ENCODE measurements at places on chromosomes 16 and 17.
A peak's percentile ranks its signal among the peaks of the same experiment; 100 is the strongest.

GRCh38 chr16:12318661-12319427, 342.3 kb downstream of the SNX29 start:
- DNase-seq, result no peak

DNA sequence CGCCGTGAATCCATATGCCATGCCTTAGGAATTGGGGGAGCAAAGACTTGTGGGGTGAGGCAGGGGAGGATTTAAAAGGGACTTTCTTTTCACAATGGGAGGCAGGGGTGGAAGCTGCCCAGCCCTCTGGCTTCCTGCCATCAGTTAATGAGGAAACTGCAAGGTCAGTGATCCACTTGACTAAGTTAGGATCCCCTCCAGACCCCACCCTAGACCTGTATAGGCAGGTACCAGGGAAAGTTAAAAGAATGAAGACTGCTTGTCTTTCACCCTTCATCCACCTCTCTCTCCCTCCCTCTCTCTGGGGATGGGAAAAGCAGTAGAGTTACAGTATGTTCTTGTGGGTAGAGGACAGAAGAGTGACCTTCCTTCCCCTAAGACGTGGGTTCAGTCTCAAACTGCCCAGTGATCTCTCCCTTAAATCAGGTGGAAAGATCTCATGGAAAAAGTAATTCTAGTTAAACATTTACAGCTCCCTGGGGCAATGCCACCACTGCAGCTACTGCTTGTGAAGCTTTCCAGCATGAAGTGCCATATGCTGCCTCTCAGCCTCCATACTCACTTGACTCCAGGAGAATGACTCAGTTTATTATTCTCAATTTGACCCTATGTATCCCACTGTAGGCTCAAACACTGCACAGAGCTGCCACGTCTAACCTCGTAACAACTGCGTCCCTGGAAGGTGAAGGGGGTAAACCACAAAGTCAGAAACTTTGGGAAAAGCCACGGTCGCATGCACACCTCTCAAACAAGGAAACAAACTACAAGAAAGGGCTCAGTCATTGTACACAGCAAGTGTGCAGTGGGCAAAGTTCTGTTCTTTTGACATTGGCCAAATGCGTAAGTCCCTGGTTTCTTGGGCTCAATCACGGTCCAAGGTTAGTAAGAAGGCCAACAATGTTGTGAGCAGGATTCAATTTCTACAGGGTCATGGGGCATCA, 1.2 kb downstream of the COA3 start:
- DNase-seq, result no peak

DNA sequence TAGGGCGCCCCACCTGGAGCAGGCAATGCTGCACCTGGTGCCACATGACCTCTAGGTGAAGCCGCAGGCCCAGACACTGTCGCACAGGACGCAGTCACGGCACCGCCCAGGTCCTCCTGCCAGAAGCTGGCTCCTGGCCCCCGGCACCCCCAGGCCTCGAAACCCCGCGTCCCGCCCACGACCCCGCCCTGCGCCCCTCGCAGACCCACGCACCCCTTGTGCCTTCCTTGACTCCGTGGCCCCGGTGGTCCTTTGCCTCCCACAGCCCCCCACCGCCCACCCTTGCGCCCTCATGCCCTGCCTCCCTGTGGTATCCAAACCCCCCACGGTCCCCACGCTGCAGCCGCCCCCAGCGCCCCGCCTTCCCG, 6.3 kb upstream of the C1QTNF8 start:
- DNase-seq, result no peak

- DNase-seq, result peak; percentile 41
Measured at GRCh38 chr16:51818342-51818944, 667.4 kb upstream of the SALL1 start.

DNA sequence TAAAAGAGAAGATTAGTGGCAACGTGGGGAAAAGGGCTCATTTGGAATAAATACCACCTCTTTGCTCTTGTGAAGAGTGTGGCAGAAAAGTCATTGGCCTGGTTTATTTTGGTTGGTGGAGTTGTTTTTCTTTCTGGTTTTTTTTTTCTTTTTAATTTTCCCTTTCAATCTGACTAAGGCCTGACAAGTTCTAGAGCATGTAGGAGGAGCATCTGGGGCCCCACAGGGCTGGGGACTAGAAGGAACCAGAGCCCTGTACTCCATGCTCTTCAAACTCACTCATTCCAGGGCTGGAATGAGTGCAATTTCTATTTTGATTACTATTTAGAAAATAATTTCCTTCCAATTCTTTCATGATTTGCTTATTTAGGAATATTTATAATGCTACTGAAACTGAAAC, 13.3 kb downstream of the IRX5 start:
- DNase-seq, result no peak

GRCh38 chr17:3845291-3845620, 790 bp downstream of the NCBP3 start:
- no peak for DNase-seq

- DNase-seq, result no peak
Measured at GRCh38 chr16:73043828-73044467, 4.0 kb downstream of the ZFHX3 start.

GRCh38 chr16:65181071-65181561, 59.3 kb upstream of the CDH11 start:
- no peak for DNase-seq

DNA sequence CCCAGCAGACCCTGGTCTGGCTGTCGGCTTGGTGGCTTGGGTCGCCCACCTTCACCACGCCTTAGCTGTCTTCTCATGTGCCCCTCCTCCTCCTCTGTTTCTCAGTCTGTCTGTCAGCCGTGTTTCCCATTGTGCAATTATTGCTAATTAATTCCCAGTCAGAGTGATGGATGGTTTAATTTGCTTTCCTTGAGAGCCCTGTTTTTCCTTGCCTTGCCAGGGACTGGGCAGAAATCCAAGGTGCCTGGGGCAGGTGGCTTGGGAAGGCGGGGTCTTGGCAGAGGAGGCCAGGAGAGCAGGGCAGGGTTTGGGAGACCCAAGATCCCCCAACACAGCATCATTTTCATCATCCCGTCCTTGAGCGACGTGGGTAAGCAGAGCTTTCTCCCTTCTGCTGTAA, 21.3 kb downstream of the NECAB2 start:
- no peak for DNase-seq

DNA sequence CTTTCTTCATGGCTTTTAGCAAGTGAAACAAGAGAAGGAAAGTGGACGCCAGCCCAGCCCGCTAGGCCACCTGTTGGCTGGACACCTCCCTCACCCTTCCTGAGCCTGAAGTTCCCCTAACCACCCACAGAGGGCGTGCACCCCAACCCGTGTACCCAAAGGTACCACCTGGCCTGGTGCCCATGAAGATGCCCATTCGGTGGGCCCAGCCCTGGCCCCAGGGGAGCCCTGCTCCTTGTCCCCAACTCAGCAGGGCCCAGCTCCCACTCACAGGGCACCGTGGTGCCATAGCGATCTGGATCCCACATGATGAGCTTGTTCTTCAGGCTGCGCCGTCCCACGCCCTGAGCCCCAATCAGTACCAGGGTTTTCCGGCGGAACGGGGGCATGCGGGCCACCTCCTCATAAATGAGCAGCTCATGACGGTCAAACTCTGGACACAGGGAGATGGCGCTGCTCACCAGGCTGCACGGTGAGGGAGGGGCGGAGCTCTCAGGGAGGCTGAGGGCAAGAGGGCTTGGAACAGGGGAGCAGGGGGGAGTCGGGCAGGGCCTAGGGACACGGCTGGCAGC, 26.8 kb downstream of the MPP2 start:
- no peak for DNase-seq

DNA sequence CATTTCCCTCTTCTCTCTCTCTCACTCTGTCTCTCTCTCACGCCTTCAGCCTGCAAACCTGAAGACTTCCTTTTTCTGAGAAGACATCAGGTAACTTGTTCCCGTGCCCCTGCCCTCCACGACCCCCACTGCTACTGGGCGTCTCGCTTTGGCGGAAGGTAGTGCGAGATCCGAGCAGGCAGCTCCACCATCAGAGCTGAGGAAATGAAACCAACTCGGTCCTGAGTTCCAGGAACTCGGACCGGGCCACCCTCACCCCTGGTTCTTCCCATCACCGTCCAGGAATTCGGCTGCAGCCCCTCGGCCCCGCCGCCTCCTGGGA, 585 bp downstream of the MLKL start:
- no peak for DNase-seq

- DNase-seq, result no peak
Measured at GRCh38 chr16:80973991-80974390, 32.7 kb downstream of the CMC2 start.

GRCh38 chr17:77006971-77007649, 133.7 kb upstream of the SEC14L1 start:
- no peak for DNase-seq

- no peak for DNase-seq
Measured at GRCh38 chr16:73205153-73205886, 157.4 kb upstream of the ZFHX3 start.

GRCh38 chr17:17934214-17934613, 38.0 kb downstream of the TOM1L2 start:
- DNase-seq, result no peak

GRCh38 chr16:12417815-12418211, 385.9 kb downstream of the CPPED1 start:
- no peak for DNase-seq

GRCh38 chr16:59046335-59046734, 312.2 kb upstream of the GOT2 start:
- DNase-seq, result no peak

DNA sequence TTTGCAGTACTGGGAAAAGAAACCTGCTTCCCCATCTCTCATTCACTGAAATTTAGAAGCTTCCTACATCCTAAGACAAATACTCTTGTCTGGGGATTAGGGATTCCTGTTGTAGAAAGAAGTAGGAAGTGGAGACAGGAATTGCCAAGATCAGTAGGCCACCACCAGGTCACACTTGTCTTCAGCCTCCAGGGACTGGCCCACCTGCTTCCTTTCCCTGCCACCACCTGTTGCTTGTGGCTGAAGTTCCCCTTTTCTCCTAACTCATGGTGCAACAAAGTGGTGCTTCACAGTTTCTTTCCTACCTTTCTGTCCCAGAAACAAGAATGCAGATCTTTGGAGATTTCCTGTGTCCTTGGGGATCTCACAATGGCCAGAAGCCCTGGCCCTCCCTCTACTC, 82.4 kb downstream of the WNT3 start:
- DNase-seq, result no peak

DNA sequence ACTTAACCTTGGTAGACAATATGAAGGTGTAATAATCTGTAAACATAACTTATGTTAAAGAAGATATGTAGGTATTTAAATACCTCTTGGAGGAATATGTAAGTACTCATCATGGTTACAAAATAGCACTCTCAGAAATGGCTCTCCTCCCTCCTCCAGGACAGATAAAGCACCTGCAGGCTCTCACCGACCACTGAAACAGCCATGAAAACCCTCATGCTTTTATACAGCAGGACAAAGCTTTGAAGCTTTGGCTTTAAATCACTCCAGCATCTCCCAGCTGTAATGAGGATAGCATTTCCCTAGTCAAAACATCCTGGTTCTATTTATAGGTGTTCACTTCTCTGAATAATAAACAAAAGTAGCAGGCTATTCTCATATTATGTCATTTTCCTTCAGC, 69.1 kb upstream of the PMFBP1 start:
- DNase-seq, result no peak
